ENCODE measurements at places on chromosomes 4 and X. TPM values are rescaled to one million over a fixed set of nuclear protein-coding genes. Genes with fewer than 3 reads are reported as not detected.

- no peak overlapping the region for H3K4me3 ChIP-seq
- DNase-seq: no peak
- H3K36me3 ChIP-seq: no peaks in the 10 kb centered on the region
- no peaks in the 10 kb centered on the region for H3K4me1 ChIP-seq
- H3K27me3 ChIP-seq: peaks cover 17% of the 10 kb centered on the region
Observed at GRCh38 chr4:23113104-23113503, 420.4 kb downstream of the GBA3 start.

- H3K27me3 ChIP-seq: no peaks in the 10 kb centered on the region
- H3K36me3 ChIP-seq: peaks cover 15% of the 10 kb centered on the region
- no peak overlapping the region for H3K4me3 ChIP-seq
- DNase-seq: no peak
- no peak overlapping the region for H3K27ac ChIP-seq
Observed at GRCh38 chr4:73193155-73193554, 65.4 kb downstream of the ANKRD17 start.

- peak within 1 kb of the TSS; percentile 98 for H3K27ac ChIP-seq
- DNase-seq: peak; percentile 99
- H3K4me3 ChIP-seq: peak within 1 kb of the TSS; percentile 86
- peaks cover 12% of the 10 kb centered on the region for H3K36me3 ChIP-seq
Observed at GRCh38 chr4:15001869-15002658, at the start of gene CPEB2. Gene CPEB2, plus strand, starts transcription at chr4:15002481. Its CDS starts 193 bp downstream, at chr4:15002674.

DNA sequence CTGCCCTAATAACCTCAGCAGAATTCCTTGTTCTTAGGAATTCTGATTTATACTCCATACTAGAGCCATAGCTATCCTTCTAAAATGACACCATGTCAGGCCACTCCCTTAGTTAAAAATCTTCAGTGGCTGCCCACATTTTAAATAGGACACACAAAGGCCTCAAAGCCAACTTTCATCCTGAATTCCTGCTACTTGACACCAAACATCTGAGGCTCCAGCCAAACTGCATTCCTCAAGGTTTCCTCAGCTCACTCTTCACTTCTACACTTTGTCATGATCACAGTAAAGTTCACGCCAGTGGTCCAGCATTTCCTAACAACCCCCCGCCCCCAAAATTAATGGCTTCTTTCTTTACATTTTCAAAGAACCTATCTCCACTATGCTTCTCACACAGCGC is 124.3 kb downstream of the ADGRA3 start:
- no peaks in the 10 kb centered on the region for H3K4me1 ChIP-seq
- H3K4me3 ChIP-seq: no peak overlapping the region
- DNase-seq: no peak
- no peak overlapping the region for H3K27ac ChIP-seq
- H3K27me3 ChIP-seq: no peaks in the 10 kb centered on the region
- H3K36me3 ChIP-seq: peaks cover 14% of the 10 kb centered on the region

PAGE2 gene
- not detected for total RNA-seq

GRCh38 chr4:87066403-87067123 is 131.8 kb downstream of the AFF1 start:
- H3K4me3 ChIP-seq: no peak overlapping the region
- DNase-seq: no peak
- peaks cover 4% of the 10 kb centered on the region for H3K36me3 ChIP-seq

DNA sequence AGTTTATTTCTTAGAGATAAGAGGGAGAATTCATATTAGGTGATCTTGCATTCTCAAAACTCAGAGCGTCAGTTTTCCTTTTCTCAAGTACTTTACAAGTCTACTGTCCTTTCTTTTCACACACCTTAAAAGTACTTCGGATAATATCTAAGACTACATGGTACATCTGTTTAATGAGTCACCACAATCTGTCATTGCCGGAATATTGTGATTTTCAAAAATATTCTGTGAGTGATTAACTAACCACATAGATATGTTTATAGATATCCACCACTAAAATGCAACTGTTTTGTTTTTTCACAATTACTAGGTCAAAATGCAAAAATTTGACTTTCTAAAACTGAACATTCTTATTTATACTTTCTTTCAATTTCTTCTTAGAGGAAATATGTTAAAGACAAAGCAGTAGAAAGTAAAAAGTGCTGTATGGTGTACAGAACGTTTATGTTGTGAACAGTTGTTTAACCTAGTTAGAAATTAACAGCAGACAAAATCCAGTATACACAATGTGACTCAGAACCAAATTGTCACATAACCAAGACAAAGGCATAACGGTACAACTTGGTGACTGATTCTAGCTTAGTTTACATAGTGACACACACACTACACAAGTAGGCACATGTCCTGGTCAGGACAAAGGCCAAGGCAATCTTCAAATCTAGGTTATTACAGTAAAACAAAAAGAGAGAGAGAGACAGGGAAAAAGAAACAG is 482.9 kb downstream of the NAF1 start:
- H3K36me3 ChIP-seq: no peaks in the 10 kb centered on the region
- H3K27me3 ChIP-seq: no peaks in the 10 kb centered on the region
- peaks cover 25% of the 10 kb centered on the region for H3K4me1 ChIP-seq
- DNase-seq: no peak
- H3K27ac ChIP-seq: peak overlapping the region; percentile 86

GRCh38 chr4:186887291-186887700 is 163.6 kb upstream of the FAT1 start:
- H3K4me1 ChIP-seq: peaks cover 40% of the 10 kb centered on the region
- peak overlapping the region; percentile 70 for H3K27ac ChIP-seq
- peaks cover 9% of the 10 kb centered on the region for H3K36me3 ChIP-seq
- peak overlapping the region; percentile 84 for H3K4me3 ChIP-seq
- no peaks in the 10 kb centered on the region for H3K27me3 ChIP-seq

- no peaks in the 10 kb centered on the region for H3K27me3 ChIP-seq
- DNase-seq: no peak
- H3K4me1 ChIP-seq: peaks cover 18% of the 10 kb centered on the region
- H3K36me3 ChIP-seq: peaks cover 12% of the 10 kb centered on the region
- H3K4me3 ChIP-seq: peak overlapping the region; percentile 84
- H3K27ac ChIP-seq: peak overlapping the region; percentile 91
Observed at GRCh38 chrX:46447384-46447783, 97.8 kb downstream of the ZNF674 start.

SORCS2 gene
- 6.7 TPM for total RNA-seq

DNA sequence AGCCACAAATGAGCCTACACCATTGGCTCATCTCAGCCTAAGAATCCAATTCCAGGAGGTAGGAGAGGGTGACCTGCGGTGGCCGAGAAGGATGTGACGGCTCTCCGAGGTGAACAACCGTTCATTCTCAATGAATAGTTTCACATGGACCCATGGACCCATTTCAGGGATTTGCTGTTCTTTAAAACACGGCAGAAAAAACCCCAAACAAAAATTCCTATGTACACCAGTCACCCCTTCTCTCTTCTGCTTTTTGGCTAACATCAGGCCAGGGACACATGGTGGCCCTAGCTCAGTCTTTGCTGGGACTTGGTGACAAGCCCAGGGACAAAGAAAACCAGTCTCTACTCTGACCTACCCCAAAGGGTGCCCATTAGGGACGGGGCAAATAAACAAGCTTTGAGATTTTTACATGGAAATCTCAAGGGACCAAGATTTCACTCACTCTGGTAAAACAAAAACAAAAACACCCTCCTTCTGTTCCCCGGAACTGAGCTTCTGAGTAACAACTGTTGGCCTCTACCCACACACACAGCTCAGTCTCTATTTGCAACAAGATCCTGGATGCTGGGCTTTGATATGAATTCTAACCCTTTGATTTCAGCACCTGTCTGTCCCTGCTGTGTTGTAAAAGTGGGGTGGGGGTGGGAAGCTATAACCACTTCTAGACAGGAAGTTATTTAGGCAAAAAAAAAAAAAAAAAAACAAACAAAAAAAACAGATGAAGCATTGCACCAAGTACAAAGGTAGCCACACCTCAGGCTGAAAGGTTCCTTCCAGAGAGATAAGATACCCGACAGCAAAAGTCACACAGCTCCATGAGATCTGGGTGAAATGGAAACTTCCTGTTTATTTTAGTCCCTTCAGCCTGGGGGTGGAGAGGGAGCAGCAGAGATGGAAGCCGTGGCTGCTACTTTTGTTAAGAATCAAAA is 49.0 kb downstream of the DDX3X start:
- H3K4me3 ChIP-seq: no peak overlapping the region
- H3K27ac ChIP-seq: peak overlapping the region; percentile 75
- no peak for DNase-seq
- H3K27me3 ChIP-seq: no peaks in the 10 kb centered on the region
- H3K4me1 ChIP-seq: peaks cover 17% of the 10 kb centered on the region
- H3K36me3 ChIP-seq: no peaks in the 10 kb centered on the region

DNA sequence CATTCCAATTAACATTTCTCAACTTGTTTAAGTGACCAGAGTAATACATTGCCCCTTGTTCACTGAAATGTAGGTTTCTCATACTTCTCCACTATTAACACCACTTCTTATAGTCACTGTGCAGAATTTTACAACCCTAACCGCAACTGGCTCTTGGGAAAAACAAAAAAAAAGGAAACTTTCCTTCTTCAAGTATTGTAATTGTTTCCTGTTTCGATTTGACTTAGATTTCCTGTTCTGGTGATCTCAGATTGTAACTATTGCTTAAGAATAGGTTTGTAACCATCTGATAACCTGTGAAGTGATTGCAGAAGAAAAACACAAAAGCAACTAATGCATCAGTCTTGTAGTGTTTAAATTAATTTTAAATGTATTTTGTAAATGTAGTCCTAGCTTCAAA is 594.7 kb upstream of the GALNT7 start:
- no peak for DNase-seq
- H3K27ac ChIP-seq: no peak overlapping the region
- H3K4me3 ChIP-seq: no peak overlapping the region
- no peaks in the 10 kb centered on the region for H3K27me3 ChIP-seq
- no peaks in the 10 kb centered on the region for H3K36me3 ChIP-seq

DNA sequence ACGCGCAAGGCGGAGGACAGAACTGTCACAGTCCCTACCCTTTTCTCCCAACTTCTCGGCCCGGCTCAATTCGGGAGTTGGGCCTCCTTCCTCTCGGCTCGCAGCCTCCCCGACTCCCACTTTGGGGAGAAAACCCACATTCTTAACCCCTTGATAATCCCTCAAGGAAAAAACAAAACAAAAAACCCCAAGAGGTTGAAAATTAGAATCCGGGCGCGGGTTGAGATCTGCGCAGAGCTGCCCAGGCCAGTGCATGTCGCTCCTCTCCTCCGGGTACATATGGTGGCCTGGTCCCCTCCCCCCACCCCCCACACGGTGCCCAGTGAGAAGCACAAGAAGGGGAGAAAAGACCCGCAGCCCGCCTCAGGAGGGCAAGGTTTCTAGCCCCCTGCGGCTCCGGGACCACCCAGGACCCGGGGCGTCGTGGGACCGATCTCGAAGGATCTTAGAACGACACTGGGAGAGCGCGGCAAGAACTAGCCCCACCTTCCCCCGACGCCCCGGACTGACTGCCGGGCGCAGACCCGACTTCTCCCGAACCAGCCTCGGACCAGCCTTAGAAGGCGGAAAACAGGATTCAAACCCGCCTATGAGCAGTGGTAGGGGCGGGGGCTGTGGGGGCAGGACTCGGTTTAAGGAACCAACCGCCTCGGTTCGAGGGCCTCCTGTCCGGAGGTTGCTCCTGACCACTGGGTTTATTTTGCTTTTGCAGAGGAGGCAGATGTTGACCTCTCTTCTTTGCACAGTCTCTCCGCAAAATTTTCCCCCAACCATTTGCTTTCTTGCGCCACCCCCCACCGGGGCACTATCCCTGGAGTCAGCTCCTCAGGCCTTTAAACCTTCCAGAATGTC is 2.5 kb upstream of the PDGFRA start:
- peak; percentile 85 for DNase-seq
- H3K36me3 ChIP-seq: peaks cover 7% of the 10 kb centered on the region
- peak overlapping the region; percentile 87 for H3K27ac ChIP-seq
- H3K27me3 ChIP-seq: no peaks in the 10 kb centered on the region
- peak overlapping the region; percentile 84 for H3K4me3 ChIP-seq

GRCh38 chr4:4564522-4564921 is 22.7 kb upstream of the STX18 start:
- no peak overlapping the region for H3K27ac ChIP-seq
- no peak overlapping the region for H3K4me3 ChIP-seq
- peaks cover 4% of the 10 kb centered on the region for H3K36me3 ChIP-seq
- H3K27me3 ChIP-seq: no peaks in the 10 kb centered on the region
- H3K4me1 ChIP-seq: peaks cover 9% of the 10 kb centered on the region

RTL9 gene
- total RNA-seq: 0.05 TPM

SLITRK4 gene
- 0.11 TPM for total RNA-seq

FRG2 gene
- not detected for total RNA-seq

SHROOM4 gene
- total RNA-seq: 2.5 TPM

GRCh38 chr4:153447175-153447905 is 18.8 kb upstream of the TMEM131L start:
- peak overlapping the region; percentile 83 for H3K27ac ChIP-seq
- H3K4me3 ChIP-seq: peak overlapping the region; percentile 66
- H3K27me3 ChIP-seq: no peaks in the 10 kb centered on the region
- no peak for DNase-seq

DNA sequence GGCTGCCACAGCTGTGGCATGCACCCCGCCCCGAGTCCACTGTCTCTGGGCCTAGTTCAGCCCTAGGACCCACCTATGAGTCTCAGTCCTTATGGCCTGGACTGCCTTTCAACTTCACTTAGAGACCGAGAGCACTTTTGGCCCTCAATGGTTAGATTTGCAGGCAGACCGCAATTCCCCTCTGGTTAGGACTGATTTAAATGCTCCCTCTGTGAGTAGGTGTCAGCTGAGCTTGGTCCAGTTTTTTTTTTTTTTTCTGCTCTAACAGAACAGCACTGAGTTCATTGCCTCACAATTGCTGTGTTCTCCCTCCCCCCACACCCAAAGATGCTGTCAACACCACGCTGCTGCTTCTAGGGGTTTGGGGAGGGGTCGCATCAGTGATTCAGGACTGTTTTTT is 143.2 kb downstream of the BMP15 start:
- H3K4me3 ChIP-seq: no peak overlapping the region
- DNase-seq: no peak
- H3K36me3 ChIP-seq: no peaks in the 10 kb centered on the region
- no peak overlapping the region for H3K27ac ChIP-seq
- H3K27me3 ChIP-seq: no peaks in the 10 kb centered on the region

DNA sequence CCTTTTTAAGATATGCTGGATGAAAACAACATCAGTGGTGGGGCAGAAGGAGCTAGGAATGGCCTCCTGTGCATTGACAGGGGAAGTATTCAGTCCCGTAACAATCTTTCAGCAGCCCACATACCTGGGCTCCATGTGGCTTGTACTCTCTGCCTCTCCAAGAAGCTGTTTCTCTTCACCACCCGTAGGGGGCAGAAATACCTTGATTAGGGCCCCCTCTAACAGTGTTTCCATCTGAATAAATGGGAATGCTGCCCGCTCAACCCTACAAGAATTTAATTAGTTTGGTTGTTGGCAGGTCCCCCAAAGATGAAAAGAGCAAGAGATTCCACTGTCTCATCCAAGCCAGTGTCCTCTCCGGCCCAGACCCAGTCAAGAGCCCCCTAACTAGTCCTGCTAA is 155.2 kb downstream of the SMIM20 start:
- H3K36me3 ChIP-seq: no peaks in the 10 kb centered on the region
